ENCODE measurements at places on chromosomes 3 and 15.

- no peak for DNase-seq
Observed at GRCh38 chr3:18964640-18965039, 183.7 kb upstream of the KCNH8 start.

GRCh38 chr3:43388175-43388574 is 101.8 kb downstream of the SNRK start:
- no peak for DNase-seq

- no peak for DNase-seq
Observed at GRCh38 chr3:48422681-48423080, 7.2 kb downstream of the PLXNB1 start.

DNA sequence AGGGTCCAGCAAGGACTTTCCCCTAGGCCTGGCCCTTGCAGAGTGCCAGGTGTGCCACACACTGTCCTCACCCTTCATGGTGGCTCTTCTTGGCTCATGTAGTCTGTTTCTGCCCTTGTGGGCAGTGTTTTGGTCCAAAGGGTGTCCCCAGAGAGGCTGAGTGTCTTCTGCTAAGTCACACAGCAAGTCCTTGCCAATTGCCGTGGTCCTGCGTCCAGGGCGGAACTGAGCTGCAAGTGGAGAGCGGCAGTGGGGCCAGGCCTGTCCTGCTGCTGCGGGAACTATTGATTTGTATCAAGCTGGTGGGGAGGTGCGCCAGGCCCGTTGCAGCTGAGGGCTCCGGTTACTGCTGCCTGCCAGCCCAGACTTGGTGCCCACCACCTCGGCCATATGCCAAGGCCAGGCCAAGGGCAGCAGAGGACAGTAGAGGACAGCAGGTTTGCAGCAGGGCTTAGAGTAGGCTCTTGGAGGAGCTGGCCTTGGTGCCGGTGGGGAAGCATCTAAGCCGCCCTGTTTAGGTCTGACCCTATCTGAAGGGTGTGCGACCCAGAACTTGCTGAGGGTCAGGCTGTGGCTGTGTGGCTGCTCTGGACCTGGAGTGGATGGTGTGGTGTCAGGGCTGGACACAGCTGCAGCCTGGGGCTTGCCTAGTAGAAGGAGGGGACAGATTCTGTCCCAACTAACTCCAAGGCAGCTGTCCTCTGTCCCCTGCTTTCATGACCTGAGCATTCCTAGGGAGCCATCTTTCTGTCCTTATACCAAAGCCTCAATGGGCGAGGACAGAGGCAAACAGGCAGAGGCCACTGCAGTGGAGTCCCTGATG is 4.5 kb downstream of the AMIGO3 start:
- DNase-seq: no peak

GRCh38 chr15:70319466-70319865 is 221.7 kb upstream of the TLE3 start:
- DNase-seq: no peak

DNA sequence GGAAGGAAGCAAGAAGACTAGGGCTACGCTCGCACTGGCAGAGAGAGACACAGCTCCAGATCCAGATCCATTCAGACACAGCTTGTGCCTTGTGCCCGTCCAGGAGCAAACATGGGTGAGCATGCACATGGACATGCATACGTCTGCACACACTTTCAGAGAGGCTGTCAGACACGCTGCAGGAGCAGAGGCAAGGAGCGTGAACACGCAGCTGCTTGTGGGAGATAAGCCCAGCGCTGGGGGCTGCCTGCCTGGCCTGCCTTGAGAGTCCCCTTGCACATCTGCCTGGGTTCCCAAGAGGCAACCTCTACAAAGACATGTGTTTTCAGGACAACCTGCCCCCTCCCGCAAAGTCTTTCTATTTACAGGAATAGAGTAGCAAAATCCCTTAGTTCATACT is 13.6 kb upstream of the BAHD1 start:
- no peak for DNase-seq

GRCh38 chr3:152790651-152791387 is 44.1 kb upstream of the P2RY1 start:
- no peak for DNase-seq

GRCh38 chr3:195770081-195770840 is 41.5 kb downstream of the MUC4 start:
- DNase-seq: no peak

- DNase-seq: no peak
Observed at GRCh38 chr15:89248584-89248983, 4.8 kb downstream of the FANCI start.

DNA sequence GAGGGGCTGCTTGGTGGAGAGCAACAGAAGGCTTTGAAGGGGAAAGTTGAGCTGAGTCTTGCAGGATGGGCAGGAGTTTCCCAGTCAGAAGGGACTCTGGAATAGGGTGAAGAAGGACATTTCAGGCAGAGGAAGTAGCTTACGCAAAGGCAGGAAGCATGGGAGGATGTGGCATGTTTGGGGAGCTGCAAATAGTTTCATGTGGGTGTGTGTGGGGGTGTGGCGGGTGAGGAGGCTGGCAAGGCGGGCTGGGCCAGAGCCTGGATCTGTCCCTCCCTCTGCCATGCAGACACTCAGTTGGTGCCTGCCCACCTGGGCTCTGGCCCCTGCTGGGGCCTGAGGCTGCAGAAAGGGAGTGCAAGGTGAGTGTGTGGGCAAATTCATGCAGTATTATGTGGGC is 10.4 kb downstream of the TEX264 start:
- DNase-seq: peak; percentile 39

DNA sequence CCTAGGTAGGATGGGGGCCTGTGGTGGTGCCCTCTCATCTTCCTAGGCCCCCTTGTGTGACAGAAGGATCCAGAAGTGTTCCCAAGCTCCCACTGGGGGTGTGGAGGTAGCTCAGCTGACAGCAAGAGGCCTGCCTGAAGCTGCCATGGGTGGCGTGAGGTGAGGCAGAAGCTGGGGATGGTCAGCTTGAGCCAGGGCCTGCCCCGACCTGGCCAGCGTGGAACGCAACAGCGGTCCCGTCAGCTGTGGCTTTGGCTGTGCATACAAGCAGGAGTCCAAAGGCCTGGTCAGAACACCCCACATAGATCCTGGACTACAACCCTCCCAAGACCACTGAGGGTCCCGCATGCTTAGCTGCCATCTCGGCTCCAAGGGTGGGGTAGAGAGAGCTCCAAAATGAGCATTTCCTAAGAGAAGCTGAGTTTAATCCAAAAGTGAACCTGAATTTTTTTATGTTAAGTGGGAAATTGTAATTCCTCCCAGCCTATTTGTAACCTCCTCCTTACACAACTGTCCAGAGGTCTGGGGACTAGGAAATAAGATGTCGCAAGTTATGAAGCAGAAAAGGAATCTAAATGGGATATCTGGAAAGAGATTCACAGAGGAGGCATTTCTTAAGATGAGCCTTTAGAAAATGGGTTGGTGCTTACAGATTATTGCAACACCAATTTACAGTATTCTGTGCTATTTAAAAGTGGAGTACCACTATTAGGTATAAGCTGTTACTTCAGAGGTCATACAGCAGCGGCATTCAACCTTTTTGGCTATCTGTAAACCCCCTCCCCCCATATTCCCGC is 9.9 kb upstream of the PLA2G4D start:
- DNase-seq: peak; percentile 43

All from AG20443 (cell line).